ENCODE measurements at places on chromosomes 2 and 18.
A peak's percentile ranks its signal among the peaks of the same experiment; 100 is the strongest.

DNA sequence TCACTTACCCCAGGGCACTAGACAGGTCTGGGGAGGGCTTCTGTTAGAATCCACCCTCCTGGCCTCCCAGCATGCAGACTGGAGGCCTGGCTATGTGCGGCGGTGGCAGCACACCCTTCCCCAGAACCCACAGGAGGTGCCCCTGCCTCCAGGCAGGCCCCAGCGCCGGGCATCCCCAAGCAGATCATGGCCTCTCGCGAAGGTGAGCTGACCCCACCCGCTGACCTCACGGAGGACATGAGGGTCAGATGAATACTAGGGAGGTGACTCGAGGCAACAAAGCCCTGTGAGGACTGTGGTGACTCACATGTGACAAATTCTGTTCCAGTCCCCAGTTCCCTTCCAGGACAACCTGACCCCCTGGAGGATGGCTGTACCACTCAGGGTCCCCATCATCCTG, 1.9 kb downstream of the MAB21L4 start:
- no peak for DNase-seq

- no peak for DNase-seq
These were observed 221.5 kb upstream of the CDH19 start for GRCh38 chr18:66825347-66825746.

DNA sequence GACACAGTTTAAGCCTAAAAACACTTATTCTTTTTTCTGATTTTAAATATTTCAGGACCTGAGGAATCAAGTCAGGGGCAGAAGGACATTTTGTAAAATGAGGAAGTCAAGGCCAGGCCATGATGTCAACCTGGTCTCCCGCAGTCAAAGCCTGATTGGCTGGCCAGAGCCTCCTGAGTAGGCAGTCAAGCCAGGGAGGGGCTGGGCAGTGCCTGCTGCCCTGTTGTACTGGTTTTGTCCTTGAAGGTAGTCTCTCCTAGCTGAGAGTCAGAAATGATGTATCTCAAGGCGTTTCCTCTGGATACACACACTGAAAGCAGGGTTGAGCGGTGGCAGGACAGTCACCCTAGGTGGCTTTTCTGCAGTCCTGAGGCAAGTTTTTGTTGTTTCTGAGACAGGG, 19.8 kb downstream of the CCT7 start:
- no peak for DNase-seq

DNA sequence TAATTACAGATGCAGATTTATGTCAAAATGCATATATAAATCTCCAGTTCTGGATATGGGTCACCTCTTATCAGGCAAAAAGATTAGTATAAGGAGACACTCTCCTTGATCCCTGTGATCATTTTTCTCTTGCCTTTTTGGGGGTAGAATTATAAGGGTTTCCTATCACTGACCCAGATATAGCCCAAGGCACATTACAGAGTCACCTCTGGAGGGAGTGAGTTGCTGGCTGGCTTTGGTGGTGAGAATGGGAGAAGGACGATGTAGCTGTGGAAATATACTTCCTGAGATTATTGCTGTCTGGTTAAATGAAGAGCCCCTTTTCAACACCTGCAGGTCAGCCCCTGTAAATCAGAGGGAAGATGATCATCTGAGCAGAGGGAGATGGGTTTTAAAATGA, 418.7 kb downstream of the MTX2 start:
- no peak for DNase-seq

- DNase-seq: no peak
These were observed 570.8 kb upstream of the GYPC start for GRCh38 chr2:126085011-126085795.

DNA sequence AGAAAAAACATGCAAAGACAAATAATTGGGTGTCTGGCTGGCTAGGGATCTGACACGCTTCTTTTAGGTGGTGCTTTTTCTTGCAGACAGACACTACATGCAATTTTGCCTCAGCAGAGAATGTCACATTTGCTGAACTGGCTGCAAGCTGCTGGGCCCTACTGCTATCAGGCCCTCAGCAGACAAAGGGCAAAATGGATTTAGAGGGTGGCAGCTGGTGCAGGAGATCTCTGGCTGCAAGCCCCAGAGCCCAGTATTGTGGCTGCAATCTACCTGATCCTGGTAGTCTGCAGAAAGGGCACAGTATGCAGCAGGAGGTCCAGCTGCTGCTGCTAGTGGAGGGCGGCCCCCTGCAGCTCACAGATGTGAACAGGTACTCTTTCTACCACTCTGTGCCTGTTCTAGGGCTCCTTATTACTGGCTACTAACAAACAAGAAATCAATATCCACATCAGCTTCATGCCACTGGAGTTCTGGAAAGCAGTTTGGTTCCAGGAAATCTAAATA, 796.7 kb upstream of the CELF4 start:
- no peak for DNase-seq

DNA sequence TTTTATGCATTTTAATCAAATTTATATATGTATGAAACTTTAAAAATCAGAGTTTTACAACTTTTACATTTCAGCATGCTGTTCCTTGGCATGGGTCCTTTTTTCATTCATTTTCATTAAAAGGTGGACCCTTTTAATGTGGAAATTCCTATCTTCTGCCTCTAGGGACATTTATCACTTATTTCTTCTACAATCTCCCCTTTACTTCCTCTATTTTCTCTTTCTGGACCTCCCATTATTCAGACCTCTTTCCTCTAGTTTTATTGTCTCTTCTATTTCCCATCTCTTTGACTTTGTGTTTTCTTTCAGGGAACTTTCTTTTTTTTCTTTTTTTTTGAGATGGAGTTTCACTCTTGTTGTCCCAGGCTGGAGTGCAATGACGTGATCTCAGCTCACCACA, 5.7 kb downstream of the PROC start:
- no peak for DNase-seq

DNA sequence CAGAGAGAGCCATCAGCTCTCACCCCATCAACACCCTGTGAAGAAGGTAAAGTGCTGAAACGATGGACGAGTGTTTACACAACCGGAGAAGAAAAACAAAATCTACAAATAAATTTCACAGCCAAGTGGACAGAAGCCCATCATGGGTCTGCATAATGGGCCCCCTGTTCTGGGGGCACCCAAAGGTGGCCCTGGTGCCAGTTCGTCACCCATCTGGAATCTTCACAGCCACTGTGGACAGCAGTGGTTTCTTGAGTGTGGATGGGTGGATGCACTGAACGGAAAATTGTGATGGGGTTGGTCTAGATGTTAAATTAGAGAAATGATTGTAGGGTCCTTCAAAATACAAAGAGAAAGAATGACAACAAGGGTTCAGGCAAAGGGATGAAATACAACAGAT, 38.8 kb downstream of the ANKMY1 start:
- no peak for DNase-seq

GRCh38 chr18:2987876-2988790, 24.8 kb downstream of the LPIN2 start:
- peak; percentile 77 for DNase-seq

DNA sequence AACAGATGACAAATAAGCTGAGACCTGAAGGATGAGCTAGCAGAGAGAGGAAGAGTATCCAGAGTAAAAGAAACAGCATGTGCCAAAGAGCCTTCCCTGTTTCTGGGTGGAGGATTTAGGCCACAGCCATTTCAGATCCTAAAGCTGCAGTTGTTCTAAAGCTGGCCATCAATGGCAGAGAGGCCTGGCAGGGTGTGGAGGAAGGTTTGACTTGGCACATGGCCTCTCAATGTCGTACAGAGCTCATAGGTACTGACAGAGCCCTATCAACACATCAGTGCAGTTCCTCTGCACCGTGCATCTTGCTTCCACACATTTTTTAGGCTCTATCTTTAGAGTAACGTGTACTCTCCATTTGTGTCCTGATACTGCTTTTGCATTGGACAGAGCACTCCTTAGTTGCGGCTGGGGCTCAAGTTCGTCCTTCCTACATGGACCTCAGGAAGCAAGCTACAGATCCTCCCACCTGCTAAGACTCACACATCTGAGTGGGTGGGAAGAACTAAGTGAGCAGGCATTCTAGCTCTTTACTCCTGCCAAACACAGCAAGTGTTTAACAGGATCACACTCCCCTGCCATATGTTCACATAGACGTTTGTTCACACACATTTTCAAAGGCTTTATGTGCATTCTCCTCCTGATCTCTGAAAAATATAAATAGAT, 3.0 kb upstream of the CHMP3 start:
- DNase-seq: peak; percentile 17

GRCh38 chr2:190628591-190629319, 20.1 kb upstream of the NAB1 start:
- DNase-seq: peak; percentile 93

GRCh38 chr2:228838819-228839218, 432.3 kb downstream of the PID1 start:
- no peak for DNase-seq

- DNase-seq: peak; percentile 46
These were observed 43.4 kb downstream of the DPP4 start for GRCh38 chr2:162030363-162031190.

GRCh38 chr2:26900831-26901321, 52.9 kb downstream of the DPYSL5 start:
- no peak for DNase-seq

- DNase-seq: no peak
These were observed 971 bp upstream of the FBXO41 start for GRCh38 chr2:73285159-73285739.

DNA sequence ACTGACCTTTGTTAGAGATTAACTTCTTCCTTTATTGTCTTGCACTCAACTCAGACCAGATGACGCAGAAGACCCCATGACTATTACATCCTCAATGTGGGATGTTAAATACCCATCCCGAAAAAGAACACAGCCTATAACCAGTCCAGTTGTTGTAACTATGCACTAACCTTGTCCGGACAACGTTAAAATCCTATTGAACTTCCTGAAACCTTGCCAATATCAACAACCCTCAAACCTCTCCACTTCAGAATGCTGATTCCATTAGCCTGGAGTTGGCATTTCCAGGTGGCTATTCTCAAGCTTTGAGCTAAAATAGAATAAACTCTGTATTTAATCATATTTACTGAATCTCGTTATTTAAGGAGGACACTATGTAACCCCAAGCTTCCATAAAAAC, 13.6 kb downstream of the NMS start:
- no peak for DNase-seq

- DNase-seq: no peak
These were observed 28.3 kb downstream of the MYO7B start for GRCh38 chr2:127563458-127564428.

DNA sequence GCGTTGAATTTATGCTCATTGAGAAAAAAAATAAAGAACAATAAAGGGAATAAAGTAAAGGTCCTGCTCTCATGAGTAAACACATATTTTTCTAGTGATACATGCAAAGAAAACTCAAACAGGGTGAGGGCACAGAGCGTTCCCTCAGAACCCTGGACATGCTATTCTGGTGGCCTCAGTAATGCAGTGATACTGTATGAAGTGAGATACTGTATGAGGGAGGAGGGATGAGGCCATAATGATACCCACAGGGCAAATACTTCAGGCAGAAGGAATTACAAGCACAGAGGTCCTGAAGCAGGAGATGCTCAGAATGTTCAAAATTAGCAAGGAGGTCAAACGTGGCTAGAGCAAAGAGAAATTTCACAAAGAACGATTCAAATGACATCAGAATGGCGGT, 28.4 kb upstream of the RNU4ATAC start:
- DNase-seq: no peak

DNA sequence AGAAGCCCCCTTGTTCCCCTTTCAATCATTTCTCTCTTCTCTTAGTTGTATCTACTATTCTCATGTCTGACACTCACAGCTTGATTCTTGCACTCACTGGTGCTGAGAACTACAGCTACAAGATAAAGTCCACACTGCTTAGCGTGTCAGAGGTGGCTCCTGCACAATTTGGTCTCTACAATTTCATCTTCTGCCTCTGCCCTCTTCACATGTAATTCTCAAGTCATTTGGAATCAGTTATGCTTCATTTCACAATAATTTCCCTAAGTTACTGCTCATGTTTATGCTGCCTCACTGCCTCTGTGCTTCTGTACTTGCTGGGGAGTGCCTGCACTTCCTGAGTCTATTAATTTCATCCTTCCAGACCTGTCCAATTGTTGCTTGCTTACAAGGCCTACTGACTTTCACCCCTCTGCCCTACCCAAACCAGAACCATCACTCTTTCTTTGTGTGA, 11.6 kb upstream of the NAB1 start:
- no peak for DNase-seq

GRCh38 chr2:124147552-124147951, 122.5 kb downstream of the CNTNAP5 start:
- DNase-seq: no peak

DNA sequence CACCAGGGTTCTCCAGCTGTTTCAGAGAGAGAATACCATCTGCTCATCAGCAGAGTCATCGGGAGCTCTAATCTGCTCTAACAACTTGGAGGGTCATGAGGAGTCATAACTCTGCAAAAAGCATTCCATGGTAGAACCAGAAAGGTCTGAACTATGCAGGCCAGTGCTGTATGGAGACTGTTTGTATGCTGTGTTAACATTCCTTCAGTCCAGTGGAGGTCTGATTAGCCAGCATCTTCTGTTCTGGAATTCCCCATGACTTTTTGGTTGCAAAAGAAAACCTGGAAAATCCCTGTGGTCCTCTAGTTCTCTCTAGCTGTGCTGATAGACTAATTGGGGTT, 9.4 kb upstream of the ITGB6 start:
- no peak for DNase-seq

DNA sequence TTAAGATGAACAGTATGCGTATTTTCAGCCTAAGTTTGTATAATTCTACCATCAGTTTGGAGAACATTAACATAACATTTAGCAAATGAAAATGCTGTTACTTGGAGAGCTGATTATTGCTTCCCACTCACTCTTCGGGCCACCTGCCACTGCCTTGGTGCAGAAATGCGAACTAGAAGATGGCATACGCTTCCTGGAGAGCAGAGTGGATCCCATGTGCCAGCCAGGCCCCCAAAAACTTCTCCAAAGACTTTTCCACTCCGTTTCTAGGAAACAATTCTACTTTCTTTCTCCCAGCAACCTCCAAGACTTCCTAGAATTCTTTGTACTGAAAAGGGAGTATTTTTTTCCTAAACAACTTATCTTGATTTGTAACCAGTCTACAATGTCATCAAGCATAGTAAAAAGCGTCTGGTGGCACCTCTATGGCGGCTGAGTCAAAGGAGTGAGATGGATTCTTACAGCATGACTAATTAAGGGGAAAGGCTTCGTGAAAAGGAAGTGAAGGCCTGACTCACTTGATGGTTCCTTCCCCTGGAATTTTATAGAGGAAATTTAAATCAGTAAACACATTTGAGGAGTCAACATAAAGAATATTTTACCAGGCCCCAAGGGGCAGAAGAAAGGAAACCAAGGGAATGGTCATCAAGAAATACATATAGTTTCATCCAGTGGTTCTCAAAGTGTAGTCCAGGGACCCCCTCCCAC, 36.6 kb downstream of the FEZ2 start:
- no peak for DNase-seq

DNA sequence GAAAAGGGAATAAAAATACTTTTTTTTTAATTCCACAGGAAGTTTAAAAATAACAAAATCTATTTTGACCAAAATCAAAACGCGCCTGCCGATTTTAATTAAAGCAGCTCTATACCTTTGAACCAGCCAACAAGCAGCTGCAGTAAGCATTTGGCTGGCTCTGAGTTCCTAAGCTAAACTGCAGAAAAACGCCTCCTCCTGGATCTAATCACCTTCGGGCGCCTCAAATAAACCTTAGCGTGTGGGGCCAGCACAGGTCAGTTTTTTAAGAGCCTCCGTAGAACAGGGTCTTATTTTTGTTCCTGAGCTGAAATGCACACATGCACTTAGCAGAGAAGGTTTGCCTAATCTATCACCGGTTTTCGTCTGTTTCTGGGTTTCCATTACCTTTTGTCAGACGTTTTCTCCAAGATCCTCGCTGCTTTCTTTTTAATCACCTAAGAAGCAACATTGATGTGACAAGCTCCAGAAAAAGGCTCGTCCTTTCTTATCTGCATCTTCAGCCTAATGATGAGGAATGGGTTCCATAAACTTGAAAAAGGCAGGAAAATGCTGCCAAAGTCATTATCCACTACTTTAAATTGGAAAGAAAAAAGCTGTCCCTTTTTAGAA, 64.7 kb upstream of the HNRNPA3 start:
- no peak for DNase-seq

Measured in muscle of back (tissue), 13 donors.